ENCODE measurements at places on chromosomes 5 and 9.
A peak's percentile ranks its signal among the peaks of the same experiment; 100 is the strongest.

GRCh38 chr5:180869587-180869986 lies 8.5 kb upstream of the ZFP62 start:
- no peak for DNase-seq

DNA sequence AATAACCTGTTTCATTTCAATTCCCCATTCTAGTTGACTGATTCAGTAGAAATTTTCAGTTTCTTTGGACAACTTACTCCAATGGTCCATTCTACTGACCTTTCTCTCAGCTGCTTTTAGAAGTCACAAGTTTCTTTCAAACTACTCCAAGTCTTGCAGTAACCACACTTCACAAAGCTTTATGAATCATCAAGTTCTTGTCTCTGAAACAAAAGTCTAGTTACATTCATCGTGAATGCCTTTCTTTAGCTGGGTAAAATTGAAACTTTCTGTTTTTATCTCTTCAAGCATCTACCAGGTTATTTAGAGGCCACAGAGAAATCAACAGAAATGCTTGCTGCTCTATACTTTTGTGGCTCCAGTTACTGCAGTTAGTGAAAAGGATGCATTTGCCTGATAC lies 405.4 kb downstream of the TMEM232 start:
- no peak for DNase-seq

DNA sequence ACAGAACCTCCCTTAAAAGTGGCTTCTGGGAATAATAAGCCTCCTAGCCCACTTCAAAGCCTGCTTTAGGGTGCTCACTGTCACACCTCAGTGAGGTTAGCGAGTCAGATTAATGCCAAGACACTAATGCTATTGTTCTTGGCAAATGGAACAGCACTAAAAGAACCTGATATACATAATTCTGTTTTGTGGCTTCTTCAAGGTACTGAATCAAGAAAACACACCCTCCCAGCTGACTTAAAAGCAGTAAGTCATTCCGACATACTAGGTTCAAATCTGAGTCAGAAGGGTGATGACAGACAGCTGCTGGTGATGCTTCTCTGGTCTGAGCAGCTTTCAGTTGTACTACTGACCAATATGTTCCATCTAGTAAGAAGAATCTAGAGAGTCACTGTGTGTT lies 121.6 kb downstream of the OXCT1 start:
- no peak for DNase-seq

GRCh38 chr9:757246-757881 lies 84.1 kb upstream of the DMRT1 start:
- DNase-seq, result no peak

DNA sequence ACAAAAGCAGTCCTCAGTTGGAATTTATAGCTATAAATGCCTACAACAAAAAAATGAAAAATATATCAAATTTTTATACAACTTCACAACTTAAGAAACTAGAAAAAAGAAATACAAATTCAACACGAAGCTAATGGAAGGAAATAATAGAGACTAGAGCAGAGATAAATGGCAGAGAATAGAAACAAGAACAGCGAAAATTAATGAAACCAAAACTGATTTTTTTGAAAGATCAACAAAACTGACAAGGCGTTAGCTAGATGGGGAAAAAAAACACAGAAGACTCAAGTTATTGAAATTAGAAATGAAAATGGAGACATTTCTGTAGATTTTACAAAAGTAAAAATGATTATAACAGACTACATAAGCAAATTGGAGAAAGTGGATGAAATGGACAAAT lies 20.6 kb downstream of the TPD52L3 start:
- no peak for DNase-seq

- DNase-seq, result no peak
Observed at GRCh38 chr5:170819824-170820223, 36.3 kb downstream of the GABRP start.

- DNase-seq, result no peak
Observed at GRCh38 chr5:155008669-155009068, 4.9 kb upstream of the KIF4B start.

DNA sequence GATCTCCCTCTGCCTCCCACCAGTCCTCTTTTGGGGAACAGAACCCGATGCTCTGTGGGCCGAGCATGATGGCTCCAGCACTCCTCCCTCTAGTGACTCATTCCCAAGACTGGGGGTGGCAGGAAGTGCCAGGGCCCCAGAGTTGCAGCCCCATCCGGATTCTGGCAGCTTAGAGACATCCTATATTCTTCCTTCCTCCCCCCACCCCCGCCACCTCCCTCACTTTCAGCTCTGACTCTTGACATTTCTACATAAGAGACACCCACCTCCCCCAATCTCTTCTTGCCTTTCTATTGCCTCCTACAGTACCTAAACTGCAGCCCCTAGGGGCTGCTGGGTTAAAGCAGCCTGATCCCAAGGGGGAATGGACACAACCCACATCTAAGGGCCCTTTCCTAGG lies 47.1 kb upstream of the MATR3 start:
- DNase-seq, result no peak

- DNase-seq, result no peak
Observed at GRCh38 chr9:96450613-96451528, 902 bp downstream of the HABP4 start.

GRCh38 chr9:38619556-38620447 lies 594 bp downstream of the ANKRD18A start:
- DNase-seq, result no peak

- DNase-seq, result no peak
Observed at GRCh38 chr5:14417276-14417730, 164.3 kb upstream of the OTULINL start.

DNA sequence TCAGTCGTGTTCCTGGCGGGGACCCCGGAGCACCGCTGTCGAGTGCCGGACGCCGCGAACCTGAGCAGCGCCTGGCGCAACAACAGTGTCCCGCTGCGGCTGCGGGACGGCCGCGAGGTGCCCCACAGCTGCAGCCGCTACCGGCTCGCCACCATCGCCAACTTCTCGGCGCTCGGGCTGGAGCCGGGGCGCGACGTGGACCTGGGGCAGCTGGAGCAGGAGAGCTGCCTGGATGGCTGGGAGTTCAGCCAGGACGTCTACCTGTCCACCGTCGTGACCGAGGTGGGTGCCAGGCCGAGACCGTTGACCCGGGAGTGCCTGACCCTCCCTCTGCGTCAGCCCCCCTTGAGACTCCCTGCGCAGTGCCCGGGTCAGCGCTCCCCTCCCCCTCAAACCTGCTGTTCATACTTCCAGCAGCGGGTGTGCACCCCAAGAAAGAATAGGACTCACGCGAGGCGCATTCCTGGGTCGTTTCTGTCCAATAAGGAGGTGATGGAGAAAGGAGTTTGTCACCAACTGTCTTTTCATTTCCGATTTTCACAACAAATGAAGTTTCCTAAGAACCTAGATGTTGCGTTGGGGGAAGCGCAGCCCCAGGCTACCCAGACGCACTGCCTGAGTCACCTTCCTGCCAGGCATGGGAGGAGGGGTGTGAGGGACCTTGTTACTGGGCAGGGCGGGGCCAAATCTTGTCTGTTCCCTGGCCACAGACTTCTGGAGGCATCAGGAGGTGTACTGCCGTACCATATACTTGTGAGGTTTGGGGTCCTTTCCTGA lies 722 bp downstream of the SLC22A4 start:
- DNase-seq, result peak; percentile 86

- no peak for DNase-seq
Observed at GRCh38 chr5:142426129-142427014, 101.6 kb upstream of the SPRY4 start.

Measured in hematopoietic multipotent progenitor cell treated with erythropoietin and hydrocortisone succinate and interleukin-3 and kit ligand, for 15 days (in vitro differentiated cells).